ENCODE measurements at places on chromosomes 11 and 22.

DNA sequence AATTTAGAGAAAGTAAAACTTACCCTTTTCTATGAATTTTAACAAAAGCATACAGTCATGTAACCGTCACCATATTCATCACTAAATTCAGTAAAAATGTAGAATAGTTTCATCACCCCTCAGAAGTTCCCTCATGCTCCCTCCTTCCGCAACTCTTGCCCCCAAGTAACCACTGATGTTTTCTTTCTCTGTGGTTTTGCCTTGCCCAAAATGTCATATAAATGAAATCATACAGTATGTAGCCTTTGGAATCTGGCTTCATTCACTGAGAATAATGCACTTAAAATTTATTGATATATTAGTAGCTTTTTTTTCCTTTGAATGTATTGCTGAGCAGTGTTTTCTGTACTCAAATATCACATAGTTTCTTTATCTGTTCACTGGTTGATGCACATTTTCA is 60.1 kb downstream of the DCUN1D5 start:
- no peak for DNase-seq

GRCh38 chr11:64661146-64661545 is 61.9 kb downstream of the NRXN2 start:
- DNase-seq: peak; percentile 10

- no peak for DNase-seq
These were observed 35.1 kb upstream of the GGTLC2 start for GRCh38 chr22:22609291-22609690.

DNA sequence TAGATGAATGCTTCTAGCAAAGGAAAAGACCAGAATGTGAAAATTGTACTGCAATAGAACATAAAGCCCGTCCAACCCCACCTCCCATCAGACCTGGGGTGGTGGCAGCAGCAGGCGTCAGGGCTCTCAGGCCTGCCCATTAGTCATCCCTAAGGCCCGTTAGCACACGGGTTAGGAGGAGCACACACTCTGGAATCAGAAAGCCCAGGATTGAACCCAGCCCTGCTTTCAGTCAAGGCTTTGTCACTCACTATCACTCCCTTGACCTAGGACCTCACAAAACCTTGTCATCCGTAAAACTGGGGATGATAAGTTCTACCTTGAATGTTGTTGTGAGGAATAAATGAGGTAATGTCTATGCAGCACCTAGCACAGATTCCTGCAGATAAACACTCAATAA is 26.9 kb downstream of the MICAL3 start:
- no peak for DNase-seq

GRCh38 chr11:130909650-130910049 is 6.6 kb downstream of the SNX19 start:
- DNase-seq: peak; percentile 64

GRCh38 chr11:5288906-5289550 is 12.7 kb downstream of the OR51B4 start:
- no peak for DNase-seq

GRCh38 chr11:10855295-10855694 is 2.6 kb downstream of the ZBED5 start:
- DNase-seq: no peak

DNA sequence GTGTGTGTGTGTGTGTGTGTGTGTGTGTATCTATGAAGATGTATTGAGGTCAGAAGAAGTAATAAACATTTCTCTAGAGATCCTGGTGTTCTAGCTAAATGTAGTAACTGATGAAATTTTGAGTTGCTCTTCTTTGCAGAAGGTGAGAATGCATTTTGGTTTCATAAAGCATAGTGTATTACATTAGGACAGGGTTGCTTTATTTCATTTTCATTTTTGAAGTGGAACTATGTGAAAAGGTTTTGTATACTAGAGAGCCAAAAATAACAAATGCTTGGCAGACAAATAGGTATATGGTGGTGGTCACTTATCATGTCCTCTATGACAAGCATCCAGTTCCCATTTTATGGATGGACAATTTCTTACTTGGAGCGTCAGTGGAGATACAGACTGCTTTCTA is 99.0 kb downstream of the CASP12 start:
- no peak for DNase-seq

GRCh38 chr11:119734788-119735187 is 5.8 kb upstream of the NECTIN1 start:
- DNase-seq: no peak

DNA sequence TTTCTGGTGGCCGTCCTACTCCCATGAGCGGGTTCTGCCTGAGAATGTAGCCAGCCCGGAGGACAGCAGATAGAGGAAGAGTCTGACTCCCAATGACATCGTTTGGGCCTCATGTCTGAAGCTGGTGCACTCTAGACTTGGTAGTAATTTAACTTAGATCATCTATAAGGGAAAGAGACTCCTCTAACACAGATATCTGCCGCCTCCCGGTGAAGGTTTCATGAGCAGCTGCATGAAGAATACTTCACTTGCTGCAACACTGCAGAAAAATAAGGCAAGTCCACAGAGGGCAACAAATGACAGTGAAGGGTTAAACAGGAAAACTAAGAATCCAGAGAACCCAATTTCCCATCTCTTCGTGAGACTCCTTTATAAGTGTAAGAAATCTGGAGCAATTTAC is 5.9 kb upstream of the ARL2 start:
- DNase-seq: no peak

- DNase-seq: no peak
These were observed 766 bp upstream of the ZNHIT2 start for GRCh38 chr11:65118097-65118837.

DNA sequence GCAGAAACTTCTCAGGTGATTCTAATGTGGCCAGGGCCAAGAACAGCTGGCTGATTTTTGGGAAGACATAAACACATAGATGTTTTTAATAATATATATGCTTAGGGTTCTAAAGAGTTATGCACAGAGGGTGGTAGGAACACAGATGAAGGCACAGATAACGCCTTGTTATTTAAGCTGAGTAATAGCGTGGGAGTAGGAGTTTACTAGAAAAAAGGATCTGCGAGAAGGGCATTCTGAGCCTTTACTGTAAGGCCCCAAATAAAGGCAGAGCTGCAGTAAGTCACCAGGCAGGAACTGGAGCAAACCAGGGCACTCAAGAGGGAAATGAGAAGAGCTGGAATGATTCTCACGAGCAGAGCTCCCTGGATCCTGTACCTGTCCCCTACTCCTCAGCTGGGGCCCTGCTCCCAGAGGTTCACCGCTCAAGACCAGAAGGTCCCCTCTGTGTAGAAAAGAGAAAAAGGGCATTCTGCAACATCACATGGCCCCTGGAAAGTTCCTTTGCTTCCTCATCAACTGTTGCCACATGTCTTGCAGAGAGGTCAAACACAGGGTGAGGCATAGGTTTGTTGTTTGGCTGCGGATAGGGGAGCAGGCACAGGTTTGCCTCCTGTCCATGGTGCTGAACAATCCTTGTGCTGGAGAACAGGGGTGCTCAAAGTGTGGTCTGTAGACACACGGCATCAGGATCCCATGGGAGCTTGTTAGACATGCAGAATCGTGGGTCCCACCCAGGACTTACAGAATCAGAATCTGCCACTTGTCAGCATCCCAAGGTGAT is 125.7 kb downstream of the TENM4 start:
- no peak for DNase-seq

- DNase-seq: no peak
These were observed 102.1 kb downstream of the FCHSD2 start for GRCh38 chr11:73040046-73040445.

GRCh38 chr22:45240104-45240809 is 437 bp downstream of the KIAA0930 start:
- no peak for DNase-seq

GRCh38 chr22:42682113-42682851 is 33.1 kb upstream of the CYB5R3 start:
- no peak for DNase-seq

- DNase-seq: no peak
These were observed 2.2 kb downstream of the ME3 start for GRCh38 chr11:86670181-86670580.

- DNase-seq: no peak
These were observed 13.7 kb upstream of the TSG101 start for GRCh38 chr11:18540207-18541009.

DNA sequence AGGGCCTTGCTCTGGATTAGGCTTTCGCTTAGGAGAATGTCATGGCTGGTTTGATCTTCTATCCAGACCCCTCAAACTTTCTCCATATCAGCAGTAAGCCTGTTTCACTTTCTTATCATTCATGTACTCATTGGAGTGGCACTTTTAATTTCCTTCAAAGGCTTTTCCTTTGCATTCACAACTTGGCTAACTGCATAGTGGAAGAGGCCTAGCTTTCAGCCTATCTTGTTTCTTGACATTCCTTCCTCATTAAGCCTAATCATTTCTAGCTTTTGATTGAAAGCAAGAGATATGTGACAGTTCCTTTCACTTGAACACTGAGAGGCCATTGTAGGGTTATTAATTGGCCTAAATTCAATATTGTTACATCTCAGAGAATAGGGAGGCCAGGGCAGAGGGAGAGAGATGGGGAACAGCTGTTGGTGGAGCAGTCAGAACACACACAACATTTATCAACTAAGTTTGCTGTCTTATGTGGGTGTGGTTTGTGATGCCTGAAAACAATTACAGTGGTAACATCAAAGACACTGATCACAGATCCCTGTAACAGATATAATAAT is 37.7 kb upstream of the APOBEC3A start:
- DNase-seq: no peak

DNA sequence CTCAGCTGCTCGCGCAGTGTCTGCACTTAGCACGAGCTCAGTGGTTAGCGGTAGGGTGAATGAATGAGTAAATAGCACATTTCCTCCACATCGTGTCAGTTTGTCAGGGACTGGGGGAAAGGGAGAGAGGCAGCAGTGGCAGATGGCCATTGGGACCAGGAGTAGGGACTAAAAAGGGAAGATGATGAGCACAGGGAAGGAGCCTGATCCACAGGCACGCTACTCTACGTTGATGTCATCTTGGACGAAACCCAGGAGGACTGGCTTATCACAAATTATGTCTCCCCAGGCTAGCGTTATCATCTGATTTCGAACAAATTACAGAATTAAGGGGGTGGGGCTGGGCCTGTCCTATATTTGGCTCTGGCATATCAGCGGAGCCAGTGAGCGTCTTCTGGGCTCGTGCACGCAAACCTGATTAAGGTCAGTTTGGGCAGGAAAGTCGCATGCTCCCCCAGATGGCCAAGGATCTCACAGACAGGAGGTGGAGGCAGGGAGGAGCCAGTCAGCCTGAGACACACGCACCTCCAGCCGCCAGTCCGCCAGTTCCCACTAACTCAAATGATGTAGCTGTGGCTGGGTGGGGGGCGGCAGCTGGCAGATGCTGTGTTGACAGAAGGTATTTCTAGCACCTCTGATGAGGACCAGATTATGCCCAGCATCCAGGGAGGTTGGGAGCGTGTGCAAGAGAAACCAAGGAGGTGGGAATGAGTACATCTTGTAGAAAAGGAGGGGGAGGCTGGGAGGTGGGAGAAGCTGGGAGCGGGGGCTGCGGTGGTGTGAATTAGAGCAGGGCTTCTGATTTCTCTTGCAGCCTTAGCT is 97.4 kb upstream of the PRDM11 start:
- no peak for DNase-seq
